Activated CD8-positive, alpha-beta memory T cell treated with anti-CD3 and anti-CD28 coated beads, Interleukin-2, amount 10 ng/mL, durations not matched to agents 7 days and 5 days (primary cell): ENCODE measurements at places on chromosomes 12 and 14. TPM values are rescaled to one million over a fixed set of nuclear protein-coding genes. Genes with fewer than 3 reads are reported as not detected.

The TROAP gene
- total RNA-seq: 89.5 TPM

The ACOT4 gene
- 2.1 TPM for total RNA-seq

The CLMN gene
- total RNA-seq: 0.42 TPM

The LRRC43 gene
- total RNA-seq: not detected
